ENCODE measurements at places on chromosomes 11 and 22. TPM values are rescaled to one million over a fixed set of nuclear protein-coding genes. Genes with fewer than 3 reads are reported as not detected.

Gene TMEM86A
- total RNA-seq = 6.3 TPM

DNA sequence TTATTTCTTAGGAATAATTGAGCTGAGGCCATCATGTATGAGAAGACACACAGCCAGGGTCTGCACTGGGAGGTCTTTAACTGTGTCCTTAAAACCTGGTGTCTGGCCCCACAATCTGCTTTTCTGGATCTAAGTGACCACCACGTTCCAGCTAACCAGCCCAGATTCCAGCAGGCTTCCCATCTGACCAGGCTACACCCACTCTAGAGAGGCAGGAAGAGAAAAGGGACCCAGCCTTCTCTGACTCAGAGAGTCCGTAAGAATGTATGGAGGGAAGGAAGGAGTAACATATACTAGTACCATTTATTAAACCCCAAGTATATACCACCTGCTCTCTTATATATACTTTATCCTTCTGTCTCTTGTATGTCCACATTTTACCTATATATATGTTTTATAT is 80.1 kb downstream of the LDLRAD3 start:
- no peaks in the 10 kb centered on the region for H3K4me1 ChIP-seq
- no peak overlapping the region for H3K4me3 ChIP-seq
- no peaks in the 10 kb centered on the region for H3K36me3 ChIP-seq
- DNase-seq = no peak
- no peak overlapping the region for H3K27ac ChIP-seq

DNA sequence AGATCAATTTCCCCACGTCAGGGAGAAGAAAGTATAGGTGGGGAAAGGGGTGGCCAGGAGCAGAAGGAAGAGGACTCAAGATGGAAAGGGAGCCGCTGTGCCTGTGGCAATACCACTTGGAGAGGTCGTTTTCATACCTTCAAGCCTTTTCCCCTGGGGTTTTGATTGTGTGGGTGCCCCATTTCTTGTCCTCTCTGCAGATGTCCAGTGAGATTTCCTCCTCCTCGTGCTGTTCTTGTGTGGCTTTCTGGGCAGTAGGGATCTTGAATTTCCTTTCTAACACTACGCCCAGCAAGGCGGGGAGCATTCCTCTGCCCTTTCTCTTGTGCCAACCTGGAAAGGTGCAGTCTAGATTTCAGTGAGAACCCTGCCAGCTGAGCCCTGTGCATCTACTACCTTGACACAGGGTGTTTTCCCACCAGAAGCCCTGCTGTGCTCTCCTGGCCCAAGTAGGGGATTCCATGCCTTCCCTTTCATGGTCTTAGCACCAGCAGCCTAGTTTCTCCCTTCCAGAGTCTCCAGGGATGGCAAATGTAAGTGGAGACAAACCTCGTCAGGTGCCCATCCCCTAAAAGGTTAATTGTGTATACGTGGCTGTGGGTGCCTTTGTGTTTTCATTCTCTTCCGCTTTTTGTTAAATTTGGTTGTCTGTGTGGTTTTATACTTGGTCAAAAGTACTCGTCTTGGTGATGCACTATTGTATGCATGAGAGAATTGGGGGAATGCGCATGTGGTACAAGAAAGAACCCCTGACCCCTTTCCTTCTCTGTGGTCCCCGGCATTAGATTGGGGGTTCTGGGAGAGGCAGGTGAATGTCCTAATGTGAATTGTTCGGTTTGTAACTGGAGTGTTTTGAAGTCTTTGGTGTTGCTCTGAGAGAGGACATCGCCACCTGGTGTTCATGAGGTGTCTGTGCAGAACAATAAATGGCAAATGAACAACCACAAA is 71.4 kb upstream of the MPEG1 start:
- no peak for DNase-seq
- H3K36me3 ChIP-seq = no peaks in the 10 kb centered on the region
- H3K4me3 ChIP-seq = no peak overlapping the region
- no peak overlapping the region for H3K27ac ChIP-seq
- H3K4me1 ChIP-seq = no peaks in the 10 kb centered on the region
- H3K27me3 ChIP-seq = no peaks in the 10 kb centered on the region

- H3K27ac ChIP-seq = peak overlapping the region; percentile 97
- H3K4me1 ChIP-seq = peaks cover 56% of the 10 kb centered on the region
- no peak overlapping the region for H3K4me3 ChIP-seq
- H3K36me3 ChIP-seq = peaks cover 15% of the 10 kb centered on the region
These were observed 29.4 kb downstream of the PPP2R1B start for GRCh38 chr11:111736621-111737443.

GRCh38 chr22:29060251-29060869 is 1.3 kb downstream of the C22orf31 start:
- H3K27me3 ChIP-seq = no peaks in the 10 kb centered on the region
- no peak overlapping the region for H3K27ac ChIP-seq
- H3K36me3 ChIP-seq = no peaks in the 10 kb centered on the region
- no peaks in the 10 kb centered on the region for H3K4me1 ChIP-seq
- DNase-seq = no peak

Measured in upper lobe of right lung (tissue), 1 donor.